ENCODE measurements at places on chromosomes 11 and 22.

DNA sequence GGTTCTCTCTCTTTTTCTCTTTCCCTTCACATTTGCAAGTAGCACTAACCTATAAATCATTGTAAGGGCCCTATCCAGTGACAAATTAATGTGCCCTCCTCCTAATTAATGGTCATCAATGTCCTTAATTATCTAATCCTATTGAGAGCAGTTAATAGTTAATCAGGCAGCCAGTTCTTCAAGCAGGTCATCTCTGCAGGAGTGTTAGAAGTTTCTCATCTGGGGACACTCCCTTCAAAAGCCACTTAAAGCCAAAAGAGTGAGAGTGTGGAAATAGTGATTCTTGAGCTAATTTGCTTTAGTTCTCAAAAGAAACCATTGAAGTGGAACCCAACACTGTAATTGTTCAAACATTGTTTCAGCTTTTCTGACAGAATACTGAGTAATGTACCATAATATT lies 141.6 kb downstream of the ELP4 start:
- H3K4me3 ChIP-seq = no peak overlapping the region
- no peaks in the 10 kb centered on the region for H3K4me1 ChIP-seq
- H3K27ac ChIP-seq = no peak overlapping the region
- H3K36me3 ChIP-seq = no peaks in the 10 kb centered on the region

GRCh38 chr22:42062506-42063170 lies 8.0 kb downstream of the NAGA start:
- no peak overlapping the region for H3K27ac ChIP-seq
- DNase-seq = no peak
- H3K4me1 ChIP-seq = no peaks in the 10 kb centered on the region
- no peak overlapping the region for H3K4me3 ChIP-seq
- H3K36me3 ChIP-seq = no peaks in the 10 kb centered on the region

DNA sequence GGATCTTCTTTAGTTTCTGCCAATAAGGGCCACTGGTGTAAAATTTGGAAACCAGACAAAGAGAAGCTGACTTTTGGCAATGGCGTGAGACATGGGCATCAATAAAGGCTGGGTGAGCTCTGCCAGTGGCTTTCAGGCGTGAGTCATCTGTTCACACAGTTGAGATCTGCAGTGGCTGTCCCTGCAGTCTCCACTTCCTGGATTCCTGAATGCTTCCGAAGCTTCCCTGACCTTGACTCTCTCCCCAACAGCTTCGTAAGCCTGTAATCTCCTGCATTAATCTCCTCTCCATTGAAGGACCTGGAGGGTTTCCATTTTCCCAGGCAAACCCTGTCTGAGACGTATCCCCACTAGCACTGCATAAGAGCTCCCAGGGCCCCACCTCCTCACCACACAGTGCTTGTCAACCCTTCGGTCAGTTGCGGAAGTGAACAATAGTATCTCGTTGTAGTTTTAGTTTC lies 574.7 kb downstream of the TBC1D22A start:
- peak; percentile 89 for DNase-seq
- H3K27me3 ChIP-seq = no peaks in the 10 kb centered on the region
- H3K4me3 ChIP-seq = peak overlapping the region; percentile 27
- H3K36me3 ChIP-seq = no peaks in the 10 kb centered on the region

GRCh38 chr22:50276143-50276542 lies 6.0 kb upstream of the MAPK11 start:
- H3K4me1 ChIP-seq = peaks cover 11% of the 10 kb centered on the region
- peak; percentile 95 for DNase-seq
- no peak overlapping the region for H3K27ac ChIP-seq
- H3K36me3 ChIP-seq = no peaks in the 10 kb centered on the region
- H3K27me3 ChIP-seq = peaks cover 12% of the 10 kb centered on the region

- no peaks in the 10 kb centered on the region for H3K27me3 ChIP-seq
- DNase-seq = peak; percentile 16
- no peak overlapping the region for H3K4me3 ChIP-seq
- no peak overlapping the region for H3K27ac ChIP-seq
- H3K36me3 ChIP-seq = no peaks in the 10 kb centered on the region
Measured at GRCh38 chr11:75635066-75635862, 33.6 kb downstream of the MAP6 start.

DNA sequence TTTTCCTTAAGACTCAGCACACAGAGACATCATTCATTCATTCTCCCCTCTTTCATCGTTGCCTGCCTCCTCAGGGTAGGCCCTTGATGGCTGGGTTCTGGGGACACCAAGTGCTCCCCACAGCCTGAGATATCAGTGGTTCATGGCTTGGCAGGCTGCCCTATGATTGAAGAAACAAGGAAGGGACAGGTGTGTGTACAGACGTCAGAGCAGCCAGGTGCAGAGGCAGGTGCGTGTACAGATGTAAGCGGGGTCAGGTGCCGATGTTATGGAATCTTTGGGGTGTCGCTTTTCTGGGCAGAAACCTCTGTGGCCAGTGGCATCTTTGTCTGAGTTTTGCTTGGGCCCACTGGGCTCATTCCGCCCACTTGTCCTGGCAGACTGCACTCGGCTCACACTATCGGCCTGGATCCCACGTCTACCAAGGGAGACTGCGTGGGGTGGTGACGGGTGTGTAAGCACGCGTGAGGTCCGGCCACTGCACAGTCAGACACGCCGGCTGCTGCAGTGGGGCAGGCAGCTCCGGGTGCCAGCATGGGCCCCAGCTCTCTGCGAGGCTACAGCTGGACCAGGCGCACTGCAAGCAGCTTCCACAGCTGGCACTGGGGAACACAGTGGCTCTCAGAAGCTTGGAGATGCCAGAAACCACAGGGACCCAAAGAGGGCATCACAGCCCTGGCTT lies 20.9 kb upstream of the KIAA0930 start:
- H3K27me3 ChIP-seq = no peaks in the 10 kb centered on the region
- peak; percentile 64 for DNase-seq
- H3K36me3 ChIP-seq = no peaks in the 10 kb centered on the region
- peak overlapping the region; percentile 71 for H3K27ac ChIP-seq

- H3K4me3 ChIP-seq = no peak overlapping the region
- no peak for DNase-seq
- no peaks in the 10 kb centered on the region for H3K36me3 ChIP-seq
- H3K27me3 ChIP-seq = no peaks in the 10 kb centered on the region
Measured at GRCh38 chr11:2685051-2685450, 14.7 kb downstream of the KCNQ1OT1 start.

- no peak for DNase-seq
- H3K4me1 ChIP-seq = no peaks in the 10 kb centered on the region
- peaks cover 93% of the 10 kb centered on the region for H3K27me3 ChIP-seq
- no peak overlapping the region for H3K4me3 ChIP-seq
Measured at GRCh38 chr11:70637949-70638583, 239.7 kb downstream of the CTTN start.

DNA sequence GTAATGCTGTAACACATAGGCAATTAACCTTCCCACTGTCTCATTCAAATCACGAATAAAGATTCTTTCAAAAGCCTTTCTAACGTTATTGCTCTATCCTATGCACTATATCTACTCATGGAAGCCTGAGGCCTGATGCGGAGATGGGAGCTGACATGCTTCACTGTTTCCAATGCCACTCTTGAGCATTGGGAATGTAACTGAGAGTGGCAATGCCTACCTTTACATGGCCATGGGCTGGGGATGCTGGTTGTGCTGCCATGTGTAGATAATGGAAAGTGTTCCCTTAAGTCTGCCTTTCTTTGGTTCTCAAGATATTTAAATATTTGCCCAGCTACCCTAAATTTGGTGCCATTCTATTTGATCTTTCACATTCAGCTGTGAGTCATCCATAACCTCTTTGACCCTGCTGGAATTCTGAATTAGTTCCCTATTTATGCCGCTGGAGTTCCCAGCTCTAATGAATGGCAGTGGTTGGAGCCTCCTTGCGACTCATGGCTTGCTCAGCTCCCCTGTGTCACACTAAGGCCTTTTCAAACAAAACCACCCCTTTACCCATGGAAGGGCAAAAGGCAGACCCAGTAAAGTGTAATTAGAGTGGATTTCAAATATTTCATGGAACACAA lies 21.4 kb upstream of the DKK3 start:
- no peak for DNase-seq
- no peaks in the 10 kb centered on the region for H3K27me3 ChIP-seq
- H3K4me3 ChIP-seq = no peak overlapping the region
- H3K27ac ChIP-seq = no peak overlapping the region

GRCh38 chr22:49620003-49620556 lies 207.6 kb downstream of the BRD1 start:
- H3K4me1 ChIP-seq = no peaks in the 10 kb centered on the region
- H3K4me3 ChIP-seq = no peak overlapping the region
- H3K27ac ChIP-seq = no peak overlapping the region

DNA sequence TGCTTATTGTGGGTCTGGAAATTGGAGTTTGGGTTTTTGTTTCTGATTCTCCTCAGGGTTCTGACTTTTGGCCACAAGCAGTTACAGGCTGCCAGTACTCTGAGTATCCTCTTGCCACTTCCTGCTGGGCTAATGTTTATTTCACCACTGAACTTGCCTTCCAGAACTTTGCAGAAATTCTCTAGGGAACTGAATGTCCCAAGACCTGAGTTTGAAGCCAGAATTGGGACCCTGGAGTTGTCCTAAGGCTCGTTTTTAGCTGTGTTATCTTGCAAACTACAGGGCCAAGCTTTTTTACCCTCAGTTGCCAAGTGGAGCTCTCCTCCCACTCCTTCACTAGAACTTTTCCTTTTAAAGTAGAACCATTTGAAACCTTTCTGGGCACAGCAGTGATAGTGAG lies 89.9 kb downstream of the FAT3 start:
- no peak overlapping the region for H3K27ac ChIP-seq
- H3K36me3 ChIP-seq = no peaks in the 10 kb centered on the region
- H3K4me3 ChIP-seq = no peak overlapping the region
- no peak for DNase-seq
- no peaks in the 10 kb centered on the region for H3K27me3 ChIP-seq

- H3K36me3 ChIP-seq = no peaks in the 10 kb centered on the region
- no peak for DNase-seq
- no peaks in the 10 kb centered on the region for H3K4me1 ChIP-seq
- H3K4me3 ChIP-seq = no peak overlapping the region
- no peaks in the 10 kb centered on the region for H3K27me3 ChIP-seq
- H3K27ac ChIP-seq = no peak overlapping the region
Measured at GRCh38 chr11:59193587-59194130, 19.1 kb downstream of the MPEG1 start.

GRCh38 chr11:35907648-35908431 lies 36.0 kb upstream of the LDLRAD3 start:
- peaks cover 27% of the 10 kb centered on the region for H3K27me3 ChIP-seq
- no peak overlapping the region for H3K4me3 ChIP-seq
- H3K4me1 ChIP-seq = no peaks in the 10 kb centered on the region

- H3K27me3 ChIP-seq = peaks cover 18% of the 10 kb centered on the region
- H3K27ac ChIP-seq = no peak overlapping the region
- H3K4me1 ChIP-seq = no peaks in the 10 kb centered on the region
- no peak for DNase-seq
- no peak overlapping the region for H3K4me3 ChIP-seq
Measured at GRCh38 chr11:120022617-120023016, 115.3 kb downstream of the TRIM29 start.
